ENCODE measurements at places on chromosomes 3 and 15. TPM values are rescaled to one million over a fixed set of nuclear protein-coding genes. Genes with fewer than 3 reads are reported as not detected.

DNA sequence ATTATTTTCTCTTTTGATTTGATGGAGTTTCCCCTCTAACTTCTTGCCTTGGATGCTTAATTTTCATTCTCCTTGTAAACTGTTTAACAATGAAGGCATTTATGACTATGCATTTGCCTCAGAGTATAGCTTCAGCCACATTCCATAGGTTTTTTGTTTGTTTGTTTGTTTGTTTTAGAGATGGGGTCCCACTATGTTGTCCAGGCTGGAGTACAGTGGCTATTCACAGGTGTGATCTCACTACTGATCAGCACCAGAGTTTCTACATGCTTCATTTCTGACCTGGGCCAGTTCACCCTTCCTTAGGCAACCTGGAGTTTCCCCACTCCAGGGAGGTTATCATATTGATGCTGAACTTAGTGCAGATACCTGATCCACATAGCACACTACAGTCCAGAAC, 4.1 kb downstream of the SECISBP2L start:
- peaks cover 34% of the 10 kb centered on the region for H3K4me1 ChIP-seq
- peaks cover 6% of the 10 kb centered on the region for H3K36me3 ChIP-seq
- peak overlapping the region; percentile 10 for H3K4me3 ChIP-seq
- H3K27me3 ChIP-seq = no peaks in the 10 kb centered on the region
- no peak overlapping the region for H3K27ac ChIP-seq

- H3K4me1 ChIP-seq = peaks cover 75% of the 10 kb centered on the region
- peak; percentile 11 for DNase-seq
- peak overlapping the region; percentile 76 for H3K27ac ChIP-seq
- peak overlapping the region; percentile 53 for H3K4me3 ChIP-seq
- peaks cover 15% of the 10 kb centered on the region for H3K36me3 ChIP-seq
These were observed 5.3 kb downstream of the SIN3A start for GRCh38 chr15:75446151-75446550.

DNA sequence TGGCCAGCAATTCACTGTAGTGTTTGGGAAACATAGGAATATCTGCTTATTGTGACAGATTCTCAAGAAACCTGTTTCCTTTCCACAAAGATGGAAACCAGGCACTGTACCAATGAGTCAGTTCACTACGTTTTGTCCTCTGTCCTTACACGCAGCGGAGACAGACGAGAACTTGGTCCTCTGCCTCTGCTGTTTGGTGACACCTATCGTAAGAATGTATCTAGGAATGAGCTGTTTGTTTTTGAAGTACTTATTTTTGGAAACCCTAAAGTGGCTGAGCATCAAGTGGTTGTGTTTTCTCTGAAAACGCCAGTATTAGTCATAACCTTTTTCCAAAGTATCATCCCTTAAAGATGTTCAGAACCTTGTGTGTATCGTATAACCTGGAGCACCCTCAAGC, 93.0 kb downstream of the PGPEP1L start:
- DNase-seq = no peak
- H3K4me1 ChIP-seq = peaks cover 26% of the 10 kb centered on the region

The CEP97 gene
- 19.2 TPM for total RNA-seq

GRCh38 chr15:96115642-96116041, 214.9 kb upstream of the NR2F2 start:
- no peak overlapping the region for H3K4me3 ChIP-seq
- H3K4me1 ChIP-seq = no peaks in the 10 kb centered on the region

The MAP1A gene
- 1.8 TPM for total RNA-seq

GRCh38 chr3:18771931-18772330, 346.8 kb upstream of the SATB1 start:
- peak overlapping the region; percentile 0 for H3K4me3 ChIP-seq
- H3K27ac ChIP-seq = no peak overlapping the region
- no peaks in the 10 kb centered on the region for H3K27me3 ChIP-seq
- peaks cover 50% of the 10 kb centered on the region for H3K4me1 ChIP-seq
- no peak for DNase-seq

DNA sequence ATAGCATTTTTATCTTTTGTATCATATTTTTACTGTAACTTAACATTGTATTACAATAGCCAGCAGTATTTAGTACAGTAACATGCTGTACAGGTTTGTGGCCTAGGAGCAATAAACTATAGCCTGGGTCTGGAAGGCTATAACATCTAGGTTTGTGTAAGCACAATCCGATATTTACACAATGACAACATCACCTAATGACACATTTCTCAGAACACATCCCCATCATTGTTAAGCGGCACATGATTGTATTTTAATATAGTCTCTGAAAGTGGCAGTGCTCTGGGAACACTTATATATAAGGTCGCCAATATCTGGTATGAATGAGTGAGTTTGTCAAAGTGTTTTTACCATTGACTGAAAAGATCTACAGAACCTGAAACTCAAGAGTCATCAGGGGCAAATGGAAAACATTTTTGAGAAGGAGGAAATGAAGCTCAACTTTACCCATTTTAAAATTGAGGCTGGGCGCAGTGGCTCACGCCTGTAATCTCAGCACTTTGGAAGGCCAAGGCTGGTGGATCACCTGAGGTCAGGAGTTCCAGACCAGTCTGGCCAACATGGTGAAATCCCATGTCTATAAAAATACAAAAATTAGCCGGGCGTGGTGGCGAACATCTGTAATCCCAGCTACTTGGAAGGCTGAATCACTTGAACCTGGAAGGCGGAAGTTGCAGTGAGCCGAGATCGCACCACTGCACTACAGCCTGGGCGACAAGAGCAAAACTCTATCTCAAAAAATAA, 38.8 kb upstream of the TNFSF10 start:
- no peaks in the 10 kb centered on the region for H3K36me3 ChIP-seq
- H3K4me1 ChIP-seq = peaks cover 45% of the 10 kb centered on the region
- peak; percentile 38 for DNase-seq
- H3K4me3 ChIP-seq = peak overlapping the region; percentile 90
- H3K27me3 ChIP-seq = no peaks in the 10 kb centered on the region

DNA sequence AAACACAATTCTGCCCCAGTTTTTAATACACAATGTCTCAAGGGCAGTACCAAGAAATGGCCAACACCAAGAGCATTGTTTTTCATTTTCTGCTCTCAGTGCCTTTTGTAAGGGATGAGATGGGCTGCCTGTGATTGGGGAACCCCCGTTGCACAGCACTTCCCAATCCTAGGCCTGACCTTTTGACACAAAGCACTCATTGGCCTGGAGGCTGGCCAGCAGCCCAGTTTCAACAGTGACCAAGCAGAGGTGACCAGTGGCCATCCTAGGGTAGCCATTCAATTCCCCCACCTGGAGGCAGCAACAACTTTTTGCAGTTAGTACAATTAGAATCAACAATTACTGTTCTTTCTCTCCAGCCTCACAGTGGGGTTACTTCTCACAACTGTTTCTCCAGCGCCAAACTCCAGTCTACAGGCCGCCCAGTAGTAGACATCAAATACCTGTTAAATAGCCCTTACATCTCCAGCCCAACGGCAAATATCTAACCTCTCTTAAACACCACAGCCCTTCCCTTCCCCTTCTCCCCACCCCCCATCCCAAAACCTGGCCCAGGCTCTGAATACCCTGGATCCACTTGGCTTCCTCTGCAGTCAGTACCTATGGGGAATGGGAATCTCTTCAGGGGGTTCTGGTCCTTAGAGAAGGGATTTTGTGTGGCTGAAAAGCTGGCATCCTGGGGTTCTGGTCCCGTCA, 8.9 kb upstream of the LRRC2 start:
- no peak overlapping the region for H3K27ac ChIP-seq
- peaks cover 4% of the 10 kb centered on the region for H3K4me1 ChIP-seq
- H3K36me3 ChIP-seq = no peaks in the 10 kb centered on the region
- no peak overlapping the region for H3K4me3 ChIP-seq
- DNase-seq = no peak

DNA sequence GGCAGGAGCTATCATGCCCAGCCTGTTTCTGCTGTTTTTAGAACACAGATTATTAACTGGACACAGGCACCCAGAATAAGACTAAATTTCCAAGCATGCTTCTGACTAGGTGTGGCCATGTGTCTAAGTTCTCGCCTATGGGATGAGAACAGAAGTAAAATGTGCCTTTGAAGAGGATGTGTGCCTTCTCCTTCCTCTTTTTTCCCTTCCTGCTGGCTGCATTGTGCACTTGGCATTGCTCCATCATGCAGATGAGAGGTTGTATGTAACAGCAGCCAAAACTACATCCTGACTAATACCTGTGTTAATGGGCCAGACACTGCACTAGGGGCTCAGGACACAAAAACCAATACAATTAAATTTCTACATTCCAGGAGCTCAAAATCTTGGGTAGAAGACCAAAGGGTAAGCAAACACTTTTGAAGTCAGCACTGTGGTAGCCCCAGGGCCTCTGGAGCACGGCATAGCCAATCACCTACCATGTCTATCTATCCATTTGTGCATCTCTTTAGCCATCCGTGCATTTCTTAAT, 40.9 kb upstream of the RNU6-1 start:
- H3K4me3 ChIP-seq = no peak overlapping the region
- DNase-seq = no peak
- H3K4me1 ChIP-seq = peaks cover 24% of the 10 kb centered on the region
- H3K27me3 ChIP-seq = peaks cover 8% of the 10 kb centered on the region
- no peaks in the 10 kb centered on the region for H3K36me3 ChIP-seq

GRCh38 chr3:124158168-124158881, 166.4 kb upstream of the ROPN1 start:
- H3K36me3 ChIP-seq = no peaks in the 10 kb centered on the region
- peaks cover 7% of the 10 kb centered on the region for H3K27me3 ChIP-seq
- H3K4me1 ChIP-seq = no peaks in the 10 kb centered on the region
- no peak for DNase-seq
- no peak overlapping the region for H3K27ac ChIP-seq
- H3K4me3 ChIP-seq = no peak overlapping the region

The SCAANT1 gene
- not detected for total RNA-seq

DNA sequence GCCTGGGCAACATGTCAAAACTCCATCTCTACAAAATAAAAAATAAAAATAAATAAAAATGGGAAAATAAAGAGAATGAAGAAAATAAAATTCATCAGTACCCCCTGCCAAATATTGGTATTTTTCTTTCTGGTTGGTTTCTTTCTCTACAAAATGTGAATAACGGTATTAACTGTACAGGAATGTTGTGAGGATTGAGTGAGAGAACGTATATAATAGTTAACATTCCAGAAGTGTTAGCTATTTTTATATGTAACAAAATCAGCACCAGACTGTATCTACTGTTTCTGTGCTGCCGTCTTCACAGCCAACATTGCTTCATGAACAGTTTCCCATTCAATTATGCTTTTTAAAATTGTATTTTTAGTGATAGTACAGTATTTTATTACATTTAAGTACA, 25.5 kb upstream of the RNU6-1 start:
- H3K27ac ChIP-seq = no peak overlapping the region
- peaks cover 4% of the 10 kb centered on the region for H3K36me3 ChIP-seq
- peaks cover 30% of the 10 kb centered on the region for H3K27me3 ChIP-seq
- H3K4me3 ChIP-seq = no peak overlapping the region

The INKA1 gene
- 1.2 TPM for total RNA-seq

The IL17RE gene
- 0.94 TPM for total RNA-seq

The IL17RB gene
- total RNA-seq = 0.26 TPM

DNA sequence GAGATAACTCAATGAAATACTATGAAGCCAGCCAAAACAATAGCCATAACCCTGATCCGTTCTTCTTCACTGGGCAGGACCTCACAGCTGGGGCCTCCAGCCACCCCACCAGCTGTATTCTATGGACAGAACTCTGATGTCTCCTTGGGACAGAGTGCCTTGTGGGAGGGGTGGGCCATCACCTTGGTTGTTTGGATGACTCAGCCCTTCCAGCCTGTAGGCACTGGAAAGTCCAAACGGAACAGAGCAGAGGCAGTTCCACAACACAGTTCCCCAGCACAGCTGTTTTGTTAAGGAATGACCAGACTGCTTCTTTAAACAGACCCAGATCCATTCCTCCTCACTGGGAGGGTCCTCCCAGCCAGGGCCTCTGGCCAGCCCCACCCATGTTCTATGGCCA, 31.9 kb upstream of the ZBED2 start:
- H3K27me3 ChIP-seq = no peaks in the 10 kb centered on the region
- no peak overlapping the region for H3K4me3 ChIP-seq
- peaks cover 24% of the 10 kb centered on the region for H3K36me3 ChIP-seq
- DNase-seq = no peak
- no peak overlapping the region for H3K27ac ChIP-seq

DNA sequence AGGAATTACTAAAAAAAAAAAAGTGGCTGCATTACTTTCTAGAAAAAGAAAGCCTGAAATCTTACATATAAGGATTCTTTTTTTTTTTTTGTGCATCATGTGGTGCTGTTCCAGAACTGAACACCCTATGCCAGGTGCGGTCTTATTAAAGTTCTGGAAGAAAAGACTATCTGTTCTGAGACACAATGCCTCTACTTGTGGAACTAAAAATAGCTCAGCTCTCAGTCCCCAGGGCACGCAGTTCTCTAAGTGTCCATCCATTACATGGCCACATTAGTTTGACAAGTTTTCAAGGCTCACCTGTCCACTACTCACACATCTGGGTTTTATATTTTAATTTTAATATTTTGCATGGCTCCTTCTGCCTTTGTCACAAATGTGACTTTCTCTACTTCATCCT, 126.6 kb upstream of the ADAMTS9 start:
- H3K4me1 ChIP-seq = no peaks in the 10 kb centered on the region
- no peaks in the 10 kb centered on the region for H3K36me3 ChIP-seq
- H3K27ac ChIP-seq = no peak overlapping the region

GRCh38 chr15:63638839-63639238, 41.7 kb downstream of the FBXL22 start:
- peak; percentile 7 for DNase-seq
- peaks cover 11% of the 10 kb centered on the region for H3K36me3 ChIP-seq
- H3K4me3 ChIP-seq = no peak overlapping the region
- peaks cover 17% of the 10 kb centered on the region for H3K4me1 ChIP-seq
- H3K27me3 ChIP-seq = no peaks in the 10 kb centered on the region

GRCh38 chr15:60740787-60741354, 261.9 kb upstream of the ICE2 start:
- H3K36me3 ChIP-seq = peaks cover 10% of the 10 kb centered on the region
- no peak overlapping the region for H3K27ac ChIP-seq
- H3K27me3 ChIP-seq = no peaks in the 10 kb centered on the region

DNA sequence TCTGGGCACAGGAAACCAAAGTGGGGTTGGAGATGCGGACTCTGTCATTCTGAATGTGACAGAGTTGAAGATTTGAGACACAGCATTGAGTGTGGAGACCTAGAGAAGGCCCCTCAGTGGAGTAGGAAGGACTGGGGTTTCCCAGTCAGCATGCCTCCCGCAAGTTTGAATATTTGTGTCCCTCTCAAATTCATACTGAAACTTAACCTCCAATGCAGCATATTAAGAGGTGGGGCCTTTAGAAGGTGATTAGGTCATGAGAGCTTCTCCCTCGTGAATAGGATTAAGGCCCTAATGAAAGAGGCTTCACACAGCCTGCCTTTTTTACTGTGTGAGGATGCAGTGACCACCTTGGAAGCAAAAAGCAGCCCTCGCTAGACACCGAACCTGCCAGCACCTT, 8.0 kb downstream of the HDDC3 start:
- peak overlapping the region; percentile 83 for H3K27ac ChIP-seq
- no peaks in the 10 kb centered on the region for H3K27me3 ChIP-seq
- peaks cover 5% of the 10 kb centered on the region for H3K36me3 ChIP-seq
- H3K4me3 ChIP-seq = no peak overlapping the region

The CORO2B gene
- total RNA-seq = 0.07 TPM

The CHDH gene
- 0.69 TPM for total RNA-seq

All from activated T-cell treated with anti-CD3 and anti-CD28 coated beads, Interleukin-2, amount 50 U/mL, for 72 hours (primary cell).